CD4-positive, alpha-beta T cell treated with Interleukin-1 beta for 1 hour (primary cell): ENCODE measurements at places on chromosomes 6 and 20.

GRCh38 chr20:8913456-8913855 is 155.4 kb upstream of the PLCB4 start:
- no peak for DNase-seq

DNA sequence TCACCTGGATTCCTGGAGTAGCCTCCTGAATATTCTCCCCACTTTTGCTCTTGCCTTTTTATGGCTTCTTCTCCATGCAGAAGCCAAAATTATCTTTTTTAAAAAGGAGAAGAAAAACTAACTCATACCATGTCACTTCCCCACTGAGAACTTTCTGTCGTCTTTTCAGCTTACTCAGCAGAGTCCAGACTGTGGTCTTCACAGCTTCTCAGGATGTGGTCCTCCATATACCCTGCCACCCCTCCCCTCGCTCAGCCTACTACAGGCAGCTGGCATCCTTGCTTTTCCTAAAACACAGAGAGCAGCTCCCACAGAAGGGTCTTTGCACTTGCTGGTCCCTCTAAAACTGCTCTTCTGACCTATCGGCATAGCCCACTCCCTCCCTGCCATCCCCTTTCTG is 89.4 kb upstream of the ISM1 start:
- no peak for DNase-seq

GRCh38 chr20:36334281-36335205 is 28.4 kb downstream of the DLGAP4 start:
- no peak for DNase-seq

- no peak for DNase-seq
Observed at GRCh38 chr20:4084096-4084495, 68.7 kb upstream of the RNF24 start.

GRCh38 chr6:12769556-12770256 is 53.1 kb downstream of the PHACTR1 start:
- no peak for DNase-seq

DNA sequence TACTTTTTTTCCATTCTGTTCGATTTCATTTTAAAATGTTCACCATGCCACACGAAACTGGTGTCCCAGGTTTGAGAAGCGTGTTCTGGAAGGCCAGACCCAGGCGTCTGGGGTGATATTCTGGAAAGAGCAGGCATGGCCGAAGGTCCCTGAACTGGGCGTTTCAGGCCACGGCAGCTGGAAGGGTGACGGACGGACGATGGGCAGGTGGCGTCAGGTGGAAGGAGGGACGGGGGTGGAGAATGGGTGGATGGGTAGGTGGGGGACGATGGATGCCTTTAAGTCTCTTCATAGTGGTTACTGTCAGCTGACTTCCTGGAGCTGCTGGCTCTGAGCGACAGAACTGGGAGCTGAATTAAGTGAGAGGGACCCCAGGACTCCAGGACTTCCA is 44.6 kb downstream of the CDH4 start:
- DNase-seq: no peak

- no peak for DNase-seq
Observed at GRCh38 chr20:43178080-43178479, 11.6 kb downstream of the PTPRT start.

DNA sequence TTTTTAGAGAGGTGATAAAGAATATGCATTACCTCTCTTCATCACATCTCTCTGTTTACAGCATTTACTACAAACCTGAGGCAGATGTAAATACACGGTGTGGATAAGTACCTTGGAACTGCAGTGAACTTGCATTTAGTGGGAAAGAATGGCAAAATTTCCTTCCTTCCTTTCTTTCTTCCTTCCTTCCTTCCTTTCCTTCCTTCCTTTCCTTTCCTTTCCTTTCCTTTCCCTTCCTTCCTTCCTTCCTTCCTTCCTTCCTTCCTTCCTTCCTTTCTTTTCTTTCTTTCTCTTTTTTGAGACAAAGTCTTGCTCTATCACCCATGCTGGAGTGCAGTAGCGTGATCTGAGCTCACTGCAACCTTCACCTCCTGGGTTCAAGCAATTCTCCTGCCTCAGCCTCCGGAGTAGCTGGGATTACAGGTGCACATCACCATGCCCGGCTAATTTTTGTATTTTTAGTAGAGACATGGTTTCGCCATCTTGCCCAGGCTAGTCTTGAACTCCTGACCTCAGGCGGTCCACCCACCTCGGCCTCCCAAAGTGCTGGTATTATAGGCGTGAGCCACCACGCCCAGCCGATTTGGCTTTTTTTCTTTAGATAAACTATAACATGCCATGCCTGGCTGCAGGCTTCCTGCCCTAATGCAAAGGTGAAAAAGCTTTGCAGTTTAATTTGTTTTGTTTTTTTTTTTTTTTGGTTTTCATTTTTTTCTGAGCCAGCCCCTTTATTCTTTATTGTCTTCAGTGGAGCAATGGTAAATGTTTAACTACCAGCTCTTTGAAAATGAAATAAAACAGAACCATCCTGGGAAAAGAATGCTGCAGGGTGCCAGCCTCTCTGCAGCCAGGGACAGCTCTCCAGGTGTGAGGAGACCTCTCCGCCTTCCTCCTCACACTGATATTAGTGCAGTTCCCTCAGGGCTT is 64.2 kb upstream of the NEDD9 start:
- no peak for DNase-seq

- DNase-seq: no peak
Observed at GRCh38 chr6:165556116-165556843, 106.8 kb downstream of the PDE10A start.

DNA sequence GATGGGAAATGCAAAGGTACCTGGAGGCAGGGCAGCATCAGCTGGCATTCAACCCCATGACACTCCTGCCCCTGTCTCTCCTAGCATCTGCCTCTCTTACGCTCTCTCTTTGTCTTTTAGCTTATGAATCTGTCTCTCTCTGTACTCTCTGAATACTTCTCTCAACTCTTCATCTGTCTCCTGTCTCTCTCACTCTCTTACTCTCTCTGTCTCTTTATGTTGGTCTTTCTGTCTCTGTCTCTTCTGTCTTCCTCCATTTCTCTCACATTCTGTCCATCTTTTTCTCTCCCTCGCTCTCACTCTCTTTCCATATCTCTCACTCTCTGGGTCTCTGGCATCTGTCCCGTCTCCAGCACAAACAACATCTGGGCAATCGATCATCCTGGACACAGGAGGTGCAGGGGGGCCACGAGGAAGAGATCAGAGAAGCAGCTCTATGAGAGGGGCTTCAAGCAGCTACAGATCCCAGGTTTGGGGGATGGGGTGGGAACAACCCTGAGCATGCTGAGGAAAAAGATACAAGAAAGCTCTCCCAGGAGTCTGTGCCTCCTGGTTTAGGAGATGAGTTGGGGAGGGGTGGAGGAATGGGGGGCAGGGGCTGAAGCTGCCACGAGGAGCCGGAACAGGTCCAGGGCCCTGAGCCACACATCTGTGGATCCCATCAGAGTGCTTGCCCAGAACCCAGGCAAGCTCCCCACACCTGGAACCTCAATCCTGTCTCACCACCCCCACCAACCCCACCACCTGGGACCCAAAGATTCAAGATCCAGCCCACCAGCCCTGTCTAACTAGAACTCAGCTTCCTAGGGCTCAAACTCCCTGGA is 2.4 kb downstream of the COL11A2 start:
- no peak for DNase-seq

GRCh38 chr6:68233623-68234022 is 401.5 kb upstream of the ADGRB3 start:
- no peak for DNase-seq

DNA sequence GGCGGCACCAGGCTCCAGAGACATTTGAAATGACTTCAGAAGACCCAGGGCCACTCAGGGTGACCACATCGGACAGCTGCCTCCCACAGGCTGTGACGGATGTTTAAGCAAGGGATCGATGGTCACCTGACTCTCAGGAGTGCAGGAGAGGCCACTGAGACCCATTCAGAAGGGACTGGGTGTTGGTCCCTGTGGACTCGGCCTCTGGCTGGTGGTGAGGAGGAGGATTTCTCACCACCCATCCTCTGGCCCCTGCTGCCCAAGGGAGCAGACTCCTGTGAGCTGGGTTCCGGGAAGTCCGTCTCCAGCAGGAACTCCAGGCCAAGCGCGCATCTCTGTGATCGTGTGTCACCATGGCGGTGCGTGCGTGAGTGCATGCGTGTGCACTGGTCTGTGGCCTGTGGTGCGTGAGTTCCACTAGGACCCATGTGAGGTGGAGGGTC is 25.5 kb downstream of the NPEPL1 start:
- DNase-seq: no peak

- no peak for DNase-seq
Observed at GRCh38 chr6:19180348-19181072, 656.7 kb upstream of the ID4 start.

- DNase-seq: no peak
Observed at GRCh38 chr6:94344866-94345265, 925.5 kb upstream of the EPHA7 start.

DNA sequence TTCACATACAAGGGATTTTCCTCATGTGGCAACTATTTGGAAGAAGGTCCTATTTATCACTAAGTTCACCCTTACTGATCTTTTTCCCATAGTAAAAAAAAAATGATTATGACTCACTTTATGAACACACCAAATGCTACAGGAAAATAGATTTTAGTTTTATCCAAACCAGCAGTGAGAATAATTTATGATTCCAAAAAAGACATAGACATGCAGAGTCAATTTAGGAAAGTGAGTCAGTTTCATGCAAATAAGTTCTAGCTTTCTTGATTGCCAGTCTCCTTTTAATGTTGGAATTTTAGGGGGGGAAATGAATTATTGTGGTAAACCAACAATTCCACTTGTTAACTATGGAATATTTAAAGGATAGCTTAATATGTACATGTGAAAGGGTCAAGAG is 64.0 kb upstream of the RNF146 start:
- DNase-seq: no peak

GRCh38 chr20:44692932-44693480 is 22.2 kb upstream of the CCN5 start:
- no peak for DNase-seq

DNA sequence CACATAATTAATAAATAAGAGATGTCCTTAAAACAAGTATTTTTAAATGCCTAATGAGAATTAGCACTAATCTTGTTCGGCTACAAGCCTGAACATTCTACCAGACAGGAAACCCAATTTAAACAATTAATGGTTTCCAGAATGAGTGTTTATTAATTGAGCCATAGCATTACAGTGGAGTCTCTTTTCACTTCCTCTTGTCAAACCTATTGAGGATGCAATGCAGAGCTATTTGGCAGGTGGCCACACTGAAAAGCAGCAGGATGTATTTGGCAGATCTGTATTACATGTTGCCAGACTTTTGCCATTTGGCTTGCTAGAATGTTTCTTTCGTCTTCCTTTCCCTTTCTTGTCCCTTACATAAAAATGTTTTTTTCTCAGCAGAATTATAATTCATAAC is 475.2 kb upstream of the MARCKS start:
- no peak for DNase-seq

- no peak for DNase-seq
Observed at GRCh38 chr6:94362061-94362864, 942.9 kb upstream of the EPHA7 start.

DNA sequence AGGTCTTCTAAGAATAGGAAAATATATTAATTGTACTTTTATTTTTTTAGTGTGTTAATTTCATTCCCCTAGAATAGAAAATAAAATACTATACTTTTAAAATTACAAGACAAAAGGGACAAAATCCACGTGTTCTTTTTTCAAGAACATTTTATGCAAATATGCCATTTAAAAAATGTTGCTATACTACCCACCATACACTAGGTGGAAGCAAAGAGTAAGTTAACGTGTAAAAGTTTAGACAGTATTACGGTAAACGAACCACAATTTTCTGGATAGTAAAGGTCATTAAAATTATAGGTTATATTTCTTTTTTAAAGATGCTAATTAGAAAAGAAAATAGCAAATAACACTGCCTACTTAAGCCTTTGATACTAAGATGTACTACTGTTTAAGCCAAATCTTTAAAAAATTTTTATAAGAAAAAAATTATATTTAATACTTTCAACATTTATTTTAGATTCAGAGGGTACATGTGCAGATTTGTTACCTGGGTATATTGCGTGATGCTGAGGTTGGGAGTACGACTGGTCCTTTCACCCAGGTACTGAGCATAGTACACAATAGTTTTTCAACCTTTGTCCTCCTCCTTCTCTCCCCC is 287.6 kb downstream of the PHF3 start:
- peak; percentile 22 for DNase-seq

DNA sequence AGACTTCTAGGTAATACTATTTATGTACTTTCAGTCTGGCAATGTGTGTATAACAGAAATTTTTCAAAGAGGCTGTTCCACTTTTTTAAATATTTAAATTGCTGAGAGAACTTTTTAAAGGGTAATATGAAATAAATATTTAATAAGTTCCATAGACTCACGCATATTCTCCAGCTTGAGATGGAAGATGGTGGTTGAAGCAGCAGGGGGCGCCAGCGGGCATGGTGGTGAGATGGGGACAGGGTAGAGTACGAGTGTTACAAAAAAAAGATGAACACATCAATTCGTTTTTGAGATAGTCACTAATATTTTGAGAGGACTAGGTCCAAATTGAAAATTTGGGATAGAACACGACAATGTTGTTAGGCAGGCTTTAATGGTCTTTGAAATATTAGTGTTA is 68.4 kb downstream of the RSPO3 start:
- DNase-seq: peak; percentile 45

GRCh38 chr6:95431637-95432228 is 145.6 kb upstream of the MANEA start:
- DNase-seq: peak; percentile 43

- peak; percentile 57 for DNase-seq
Observed at GRCh38 chr6:27752038-27752885, 159.9 kb downstream of the OR2B2 start.

- DNase-seq: no peak
Observed at GRCh38 chr20:21214431-21214830, 88.5 kb downstream of the KIZ start.

- DNase-seq: no peak
Observed at GRCh38 chr20:31716818-31717477, 5.7 kb downstream of the BCL2L1 start.

DNA sequence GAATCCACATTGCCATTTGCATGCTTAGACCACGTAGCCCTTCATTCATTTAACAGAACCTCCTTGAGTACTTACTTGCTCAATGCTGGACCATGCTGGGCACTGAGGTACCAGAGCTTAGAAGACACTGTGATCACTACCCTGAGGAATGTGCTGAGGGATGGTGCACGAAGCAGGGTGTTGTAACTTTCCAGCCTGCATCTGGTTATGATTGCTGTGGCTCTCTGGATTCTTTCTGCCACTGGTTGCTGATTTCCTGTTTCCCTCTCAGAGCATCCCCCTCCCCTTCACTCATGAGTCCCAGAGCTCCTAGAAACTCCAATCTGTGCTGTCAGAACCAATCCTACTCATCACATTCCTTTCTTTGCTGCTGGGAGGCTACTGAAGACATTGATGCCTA is 537.4 kb downstream of the PTPRT start:
- DNase-seq: no peak

DNA sequence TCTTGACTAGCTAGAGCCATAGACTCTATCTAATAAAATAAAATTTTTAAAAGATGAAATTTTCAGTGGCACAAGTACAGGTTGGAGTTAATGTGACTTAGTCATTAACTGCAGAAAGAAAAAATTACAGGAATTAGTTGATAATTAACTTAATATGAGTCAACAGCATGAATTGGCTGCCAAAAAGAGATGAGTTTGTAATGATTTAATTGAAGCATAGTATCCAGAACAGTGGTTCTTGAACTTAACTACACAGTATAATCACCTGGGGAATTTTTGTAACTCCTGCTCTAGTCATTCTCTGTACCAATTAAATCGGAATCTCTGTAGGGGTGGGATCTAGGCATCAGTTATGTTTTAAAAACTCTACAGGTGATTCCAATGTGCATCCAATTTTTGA is 46.3 kb upstream of the HMGN3 start:
- no peak for DNase-seq
